ENCODE measurements at places on chromosomes 2 and 18.

- no peak for DNase-seq
These were observed 1.9 kb upstream of the SIX2 start for GRCh38 chr2:45011121-45011520.

- no peak for DNase-seq
These were observed 31.0 kb downstream of the SNORC start for GRCh38 chr2:232900811-232901735.

GRCh38 chr18:29154758-29155725 is 978.1 kb upstream of the CDH2 start:
- DNase-seq = no peak

DNA sequence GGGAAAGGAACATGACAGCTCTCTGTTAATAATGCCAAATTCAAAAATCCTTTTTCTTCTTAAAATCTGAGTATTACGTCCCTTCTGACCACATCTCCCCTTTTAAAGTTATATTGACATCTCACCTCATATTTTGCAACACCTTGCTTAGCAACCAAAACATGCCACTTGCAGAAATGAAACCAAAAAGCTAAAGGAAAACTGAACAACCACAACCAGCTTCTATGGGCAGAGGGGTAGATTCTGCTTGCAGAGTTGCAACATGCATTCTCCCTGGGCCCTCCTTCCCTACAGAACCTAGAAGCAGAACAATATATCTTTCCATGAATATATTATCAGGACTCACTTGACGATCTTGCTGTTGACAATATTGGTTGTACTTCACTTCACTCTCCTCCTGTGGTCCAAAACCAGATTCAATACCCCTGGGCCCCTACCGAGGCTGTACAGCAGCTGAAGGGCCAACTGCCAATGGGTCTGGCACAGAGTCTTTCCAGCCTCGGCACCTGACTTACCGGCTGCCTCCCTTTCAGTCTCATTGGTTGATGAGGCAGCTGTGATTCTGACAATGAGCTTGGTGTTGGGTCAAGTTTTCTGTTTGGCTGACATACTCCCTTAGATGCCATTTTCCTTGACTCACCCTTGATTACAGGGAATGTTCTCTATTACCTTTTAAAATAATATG is 616.6 kb downstream of the ZEB2 start:
- no peak for DNase-seq

DNA sequence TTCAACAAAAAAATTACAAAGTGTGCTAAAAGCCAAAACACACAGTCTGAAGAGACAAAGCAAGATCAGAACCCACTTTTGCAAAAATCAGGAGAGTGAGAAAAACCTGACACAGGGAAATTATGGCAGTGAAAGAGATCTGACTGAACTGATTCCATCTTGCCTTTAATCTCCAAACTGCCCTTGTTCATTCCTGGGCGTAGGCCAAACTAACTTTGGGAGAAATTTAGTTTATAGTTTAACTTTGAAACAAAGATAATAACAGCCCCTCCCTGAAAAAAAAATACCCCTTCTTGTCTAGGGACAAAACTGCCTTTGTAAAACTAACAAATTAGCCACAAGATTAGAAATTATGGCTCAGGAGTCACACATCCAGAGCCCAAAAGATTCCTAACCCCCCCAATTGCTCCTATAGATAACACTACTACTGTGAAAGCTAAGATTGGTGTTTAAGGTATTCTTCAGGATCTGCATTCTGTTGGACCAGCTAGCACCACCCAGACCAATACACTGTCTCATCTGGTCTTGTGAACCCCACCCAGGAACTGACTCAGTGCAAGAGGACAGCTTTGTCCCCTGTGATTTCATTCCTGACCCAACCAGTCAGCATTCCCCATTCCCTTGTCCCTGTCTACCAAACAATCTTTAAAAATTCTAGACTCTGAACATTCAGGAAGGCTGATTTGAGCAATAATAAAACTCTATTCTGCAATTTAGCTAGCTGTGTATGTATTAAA is 226.1 kb upstream of the SH3BP4 start:
- no peak for DNase-seq

GRCh38 chr2:126945118-126945517 is 46.4 kb downstream of the TEX51 start:
- DNase-seq = no peak

- no peak for DNase-seq
These were observed 8.4 kb upstream of the CREG2 start for GRCh38 chr2:101395545-101396315.

GRCh38 chr2:44692821-44693220 is 248.7 kb upstream of the SIX3 start:
- no peak for DNase-seq

GRCh38 chr2:74291886-74292621 is 51.2 kb downstream of the SLC4A5 start:
- no peak for DNase-seq

Measured in stimulated activated CD4-positive, alpha-beta T cell treated with anti-CD3 and anti-CD28 coated beads, Interleukin-1b, Interleukin-23, amount 100 ng/mL, for 24 hours (primary cell).